Fibroblast of villous mesenchyme (primary cell): ENCODE measurements at places on chromosomes 3 and 15. TPM values are rescaled to one million over a fixed set of nuclear protein-coding genes. Genes with fewer than 3 reads are reported as not detected.

The VGLL3 gene
- total RNA-seq: 102 and 223 TPM in 2 replicates

The GOLGA6B gene
- total RNA-seq: not detected in 2 replicates

The ADGRG7 gene
- total RNA-seq: not detected in 2 replicates

The GOLGA6D gene
- total RNA-seq: not detected in 2 replicates

The TRAT1 gene
- not detected in 2 replicates for total RNA-seq

The LRRC49 gene
- 10.3 and 14.2 TPM in 2 replicates for total RNA-seq

The CBLB gene
- total RNA-seq: 39.0 and 40.6 TPM in 2 replicates

The DNAJA4 gene
- 2.6 and 4.3 TPM in 2 replicates for total RNA-seq

The SECISBP2L gene
- total RNA-seq: 43.5 and 74.3 TPM in 2 replicates

The CPN2 gene
- not detected in 2 replicates for total RNA-seq

The RHCG gene
- total RNA-seq: not detected in 2 replicates

The PLA2G4D gene
- not detected in 2 replicates for total RNA-seq

The XCR1 gene
- not detected in 2 replicates for total RNA-seq

The EFL1 gene
- 18.0 and 22.9 TPM in 2 replicates for total RNA-seq

The HTR3E gene
- total RNA-seq: not detected in 2 replicates

The SLC22A13 gene
- 0.32 and 0.43 TPM in 2 replicates for total RNA-seq

The SPATA12 gene
- not detected in 2 replicates for total RNA-seq

The SST gene
- not detected in 2 replicates for total RNA-seq

GRCh38 chr15:66483131-66483566 lies 14.4 kb downstream of the SNAPC5 start:
- DNase-seq: peak; percentile 80

GRCh38 chr3:124942613-124943012 lies 8.1 kb upstream of the MUC13 start:
- DNase-seq: no peak

DNA sequence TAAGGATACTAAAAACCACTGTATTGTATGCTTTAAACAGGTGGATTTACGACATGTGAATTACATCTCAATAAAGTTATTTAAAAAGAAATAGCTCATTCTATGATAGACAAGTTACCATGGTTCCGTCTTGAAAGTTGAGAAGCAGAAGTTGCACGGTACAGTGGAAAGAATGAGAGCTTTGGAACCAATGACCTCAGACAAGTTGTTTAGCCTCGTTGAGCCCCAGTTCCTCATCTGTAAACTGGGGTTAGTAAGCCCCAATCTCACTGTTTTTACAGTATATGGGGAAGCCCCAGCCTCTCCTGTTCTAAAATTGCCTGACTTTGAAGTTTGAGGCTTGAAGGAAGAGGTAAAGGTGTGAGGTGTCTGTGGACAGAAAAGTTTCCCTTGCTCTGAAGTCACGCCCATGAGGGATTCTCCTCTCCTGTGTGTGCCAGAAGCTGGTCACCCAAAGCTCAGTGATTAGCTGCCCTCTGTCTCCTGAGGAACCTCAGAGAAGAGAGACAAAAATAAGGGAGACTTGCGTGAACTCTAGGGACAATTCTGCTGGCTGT lies 10.0 kb downstream of the CRYGS start:
- DNase-seq: no peak

- peak; percentile 58 for DNase-seq
Observed at GRCh38 chr3:156643729-156644389, 30.5 kb upstream of the TIPARP start.

- no peak for DNase-seq
Observed at GRCh38 chr3:135965129-135965505, 411 bp upstream of the PPP2R3A start.

- DNase-seq: peak; percentile 79
Observed at GRCh38 chr3:161266731-161267150, 45.6 kb downstream of the NMD3 start.

- DNase-seq: no peak
Observed at GRCh38 chr3:113895964-113896363, 51.8 kb upstream of the ZDHHC23 start.

DNA sequence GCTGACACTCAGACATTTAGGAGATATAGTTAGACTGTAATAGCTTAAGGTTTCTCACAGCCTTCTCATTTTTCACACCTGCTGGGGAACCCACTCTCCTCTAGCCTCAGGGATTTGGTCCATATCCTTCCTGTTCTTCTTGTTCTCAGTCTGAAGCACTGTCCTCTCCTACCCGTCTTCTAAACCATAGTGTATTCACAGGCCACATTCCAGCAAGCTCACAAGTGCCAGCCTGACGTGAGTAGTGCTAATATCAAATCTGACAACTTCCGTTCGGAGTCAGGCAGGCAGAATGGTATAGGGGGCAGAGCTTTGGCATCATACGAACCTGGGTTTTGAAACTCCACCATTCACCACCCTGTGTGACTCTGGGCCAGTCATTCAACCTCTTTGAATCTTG lies 6.9 kb upstream of the CA12 start:
- no peak for DNase-seq

DNA sequence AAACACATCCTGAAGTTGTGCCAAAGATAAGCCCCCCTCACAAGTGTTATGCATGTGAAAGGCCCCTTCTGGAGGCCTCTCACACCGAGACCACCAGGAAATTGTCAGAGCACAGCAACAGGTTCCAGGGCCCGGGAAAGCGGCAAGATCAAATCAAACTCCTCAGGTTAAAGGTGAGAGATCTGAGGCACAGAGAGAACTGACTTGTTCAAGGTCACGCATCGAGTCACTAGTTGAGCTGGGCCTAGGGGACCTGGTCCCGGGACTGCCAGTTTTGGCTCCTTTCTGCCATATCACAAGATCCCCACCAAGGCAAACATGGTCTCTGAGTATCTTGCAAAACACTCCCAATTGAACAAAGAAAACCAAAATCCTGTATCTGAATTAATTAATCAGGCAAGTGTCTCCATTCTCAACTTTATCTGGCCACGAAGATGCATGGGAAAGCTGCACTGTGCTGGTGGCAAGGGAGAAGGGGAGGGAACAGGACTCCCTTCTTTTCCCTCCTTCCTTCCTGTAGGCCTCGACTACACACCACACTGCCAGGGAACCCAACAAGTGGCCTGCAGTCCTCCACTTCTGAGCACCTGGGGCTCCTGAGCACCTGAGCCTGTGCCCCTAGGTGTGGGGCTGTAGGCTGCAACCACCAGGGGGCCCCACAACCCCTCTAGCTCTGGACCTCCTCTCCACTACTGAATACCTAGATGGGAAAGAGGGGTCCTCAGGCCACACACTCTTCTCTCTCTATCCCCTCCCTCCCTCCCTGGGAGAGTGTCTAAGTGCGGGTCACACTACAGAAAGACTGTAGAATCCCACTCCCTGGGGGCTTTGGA lies 37.3 kb downstream of the ANP32A start:
- DNase-seq: no peak

- no peak for DNase-seq
Observed at GRCh38 chr15:66564136-66565041, 1.4 kb downstream of the LCTL start.

DNA sequence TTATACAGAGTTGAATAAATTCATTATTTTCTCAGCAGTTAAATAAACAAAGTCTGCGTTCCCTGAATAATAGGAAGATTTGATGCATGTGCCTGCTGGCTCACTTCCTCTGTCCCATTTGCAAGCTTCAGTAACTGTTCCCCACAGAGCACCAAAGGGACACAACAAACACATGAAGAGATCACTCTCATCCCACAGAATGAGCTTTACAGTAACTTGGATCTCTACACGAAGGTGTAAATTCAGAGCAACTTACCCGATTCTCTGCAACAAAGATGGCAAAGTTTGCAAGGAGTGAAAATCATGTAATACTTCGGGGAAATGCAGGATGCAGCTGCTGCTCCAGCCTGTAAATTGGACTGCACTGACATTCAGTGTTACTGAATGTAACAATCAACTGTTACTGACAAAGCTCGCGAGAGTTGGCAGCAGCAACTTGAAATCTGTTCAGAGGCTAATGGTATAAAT lies at the start of gene BCHE:
BCHE (minus strand) TSS at position 366 of the 468 bp plus-strand sequence. CDS start 6,390 bp downstream, outside the sequence.
- DNase-seq: peak; percentile 10

- DNase-seq: no peak
Observed at GRCh38 chr15:90241343-90242192, 7.6 kb downstream of the GDPGP1 start.

- peak; percentile 11 for DNase-seq
Observed at GRCh38 chr15:82566690-82567089, 26.4 kb upstream of the RPS17 start.

GRCh38 chr3:36380221-36381031 lies at the start of gene STAC:
Gene STAC, plus strand, starts transcription at chr3:36380504. Its CDS starts 140 bp downstream, at chr3:36380644.
- DNase-seq: no peak

GRCh38 chr3:197023241-197023997 lies 6.2 kb downstream of the MELTF start:
- no peak for DNase-seq

- no peak for DNase-seq
Observed at GRCh38 chr3:65964838-65965237, 73.9 kb downstream of the MAGI1 start.

DNA sequence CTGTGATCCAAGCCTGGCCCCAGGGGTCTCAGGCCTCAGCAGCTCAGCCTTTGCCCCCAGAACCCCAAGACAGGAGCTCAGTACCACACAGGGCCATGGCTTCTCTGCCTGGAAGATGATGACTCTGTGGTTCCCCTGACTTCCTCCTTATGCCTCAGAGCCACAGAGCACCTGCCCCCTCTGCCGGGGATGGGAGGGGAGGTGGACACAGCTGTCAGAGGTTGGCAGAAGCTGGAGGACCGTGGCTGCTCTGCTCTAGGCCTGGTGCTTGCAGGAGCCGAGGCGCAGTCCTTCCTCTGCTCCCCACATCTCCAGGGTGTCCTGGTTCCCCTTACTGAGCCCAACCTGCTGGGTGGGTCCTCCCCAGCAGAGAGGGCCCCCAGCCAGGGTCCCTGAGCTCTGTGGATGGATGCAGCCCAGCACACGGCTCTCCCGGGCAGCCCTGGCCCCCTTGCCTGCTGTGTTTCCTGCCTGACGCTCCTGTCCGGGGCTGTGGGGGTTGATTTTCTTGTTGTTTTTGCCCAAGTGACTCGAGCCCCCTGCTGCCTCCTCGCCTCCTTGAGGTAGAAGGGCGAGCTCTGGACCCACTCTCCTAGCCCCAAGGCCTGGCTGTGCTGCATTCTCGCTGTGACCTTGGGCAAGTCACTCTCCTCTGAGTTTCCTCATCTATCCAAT lies 36.6 kb downstream of the PSTPIP1 start:
- no peak for DNase-seq

GRCh38 chr3:97793420-97794019 lies 28.3 kb upstream of the CRYBG3 start:
- DNase-seq: peak; percentile 72

DNA sequence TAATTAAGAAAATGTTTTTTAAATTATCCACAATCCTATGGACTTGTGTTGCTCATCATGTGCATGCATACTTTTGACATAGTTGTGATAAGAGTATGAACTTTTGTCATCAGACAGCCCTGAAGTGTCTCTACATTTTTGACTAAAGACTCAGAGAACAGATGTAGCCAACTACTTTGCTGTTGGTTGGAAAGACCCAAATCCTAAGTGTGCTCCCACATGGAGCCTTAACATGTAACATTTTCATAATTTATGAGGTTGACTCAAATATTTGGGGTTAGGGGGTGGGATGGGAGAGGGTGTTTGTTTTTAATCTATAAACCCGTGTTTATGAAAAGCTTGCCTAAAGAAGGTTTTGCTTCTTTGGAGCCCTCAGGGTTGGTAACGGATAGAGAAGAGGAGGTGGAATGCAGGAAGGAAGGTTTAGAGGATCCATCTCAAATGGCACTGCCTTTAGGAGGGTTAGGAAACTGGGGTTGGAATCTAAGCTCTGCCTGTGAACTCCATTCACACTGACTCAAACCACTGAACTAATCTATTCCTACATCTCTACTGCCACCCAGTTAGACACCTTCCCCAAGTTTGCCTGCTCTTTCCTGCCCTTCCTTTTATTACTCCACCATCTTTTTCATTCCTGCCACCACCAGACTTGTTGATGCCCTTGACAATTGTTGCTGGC lies 3.7 kb downstream of the BOC start:
- DNase-seq: peak; percentile 36

GRCh38 chr15:62807539-62808130 lies 234.9 kb upstream of the TPM1 start:
- no peak for DNase-seq

- no peak for DNase-seq
Observed at GRCh38 chr15:25401501-25401900, 37.3 kb downstream of the UBE3A start.

DNA sequence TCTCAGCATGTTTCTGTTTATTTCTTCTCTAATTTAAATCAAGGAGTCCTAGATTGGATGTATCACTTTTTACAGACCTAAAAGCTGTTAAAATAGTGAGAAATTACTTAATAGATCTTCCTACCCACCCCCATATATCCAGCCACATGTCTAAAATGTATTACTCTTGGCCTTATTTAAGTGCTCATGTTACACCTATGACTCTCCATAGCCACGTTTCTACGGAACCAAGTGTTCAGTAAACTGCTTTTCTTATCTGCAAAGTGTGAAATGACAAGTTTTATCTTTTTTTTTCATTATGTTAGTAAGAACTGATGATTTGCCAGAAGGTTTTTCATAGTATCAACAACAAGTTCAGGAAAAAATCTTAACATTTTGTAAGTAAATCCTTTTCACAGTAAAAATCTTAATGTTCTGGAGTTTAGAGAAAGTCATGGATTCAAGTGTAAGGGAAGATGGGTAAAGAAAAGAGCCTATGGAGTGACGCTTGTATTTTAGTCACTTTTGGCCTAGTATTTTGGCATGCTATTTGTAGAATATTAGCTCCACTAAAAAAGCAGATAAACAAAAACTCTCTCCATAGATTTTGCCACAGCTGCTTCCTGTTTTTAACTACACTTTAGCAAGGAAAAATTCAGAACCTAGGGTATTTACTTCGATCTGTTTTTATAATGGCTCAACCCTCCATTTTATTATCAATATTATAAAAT lies 41.2 kb upstream of the IGSF10 start:
- DNase-seq: peak; percentile 33

- no peak for DNase-seq
Observed at GRCh38 chr3:6179761-6180160, 681.2 kb upstream of the GRM7 start.

GRCh38 chr3:142597906-142598305 lies 1.7 kb downstream of the PLS1 start:
- DNase-seq: no peak

DNA sequence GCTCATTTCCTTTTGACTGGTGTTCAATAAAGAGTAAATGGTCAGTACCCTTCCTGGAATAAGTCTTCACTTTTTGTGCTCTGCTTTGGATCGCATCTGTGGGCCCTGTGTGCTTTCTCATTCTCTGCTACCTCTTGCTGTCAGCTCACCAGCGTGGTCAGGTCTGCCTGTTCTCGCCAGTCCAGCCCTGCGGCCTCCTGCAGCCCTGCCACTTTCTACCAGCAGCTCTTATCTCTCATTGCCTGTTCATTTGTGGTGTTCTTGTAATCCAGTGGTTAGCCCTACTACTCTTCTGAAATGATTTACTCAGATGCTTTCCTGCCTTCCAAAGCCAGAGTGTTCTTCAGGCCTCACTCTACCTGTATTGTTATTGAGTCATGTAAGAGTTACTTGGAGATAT lies 54.8 kb downstream of the CHCHD6 start:
- no peak for DNase-seq
